ENCODE measurements at places on chromosomes 2 and 18.

GRCh38 chr2:159065313-159065712 lies 96.9 kb downstream of the TANC1 start:
- no peak for DNase-seq

DNA sequence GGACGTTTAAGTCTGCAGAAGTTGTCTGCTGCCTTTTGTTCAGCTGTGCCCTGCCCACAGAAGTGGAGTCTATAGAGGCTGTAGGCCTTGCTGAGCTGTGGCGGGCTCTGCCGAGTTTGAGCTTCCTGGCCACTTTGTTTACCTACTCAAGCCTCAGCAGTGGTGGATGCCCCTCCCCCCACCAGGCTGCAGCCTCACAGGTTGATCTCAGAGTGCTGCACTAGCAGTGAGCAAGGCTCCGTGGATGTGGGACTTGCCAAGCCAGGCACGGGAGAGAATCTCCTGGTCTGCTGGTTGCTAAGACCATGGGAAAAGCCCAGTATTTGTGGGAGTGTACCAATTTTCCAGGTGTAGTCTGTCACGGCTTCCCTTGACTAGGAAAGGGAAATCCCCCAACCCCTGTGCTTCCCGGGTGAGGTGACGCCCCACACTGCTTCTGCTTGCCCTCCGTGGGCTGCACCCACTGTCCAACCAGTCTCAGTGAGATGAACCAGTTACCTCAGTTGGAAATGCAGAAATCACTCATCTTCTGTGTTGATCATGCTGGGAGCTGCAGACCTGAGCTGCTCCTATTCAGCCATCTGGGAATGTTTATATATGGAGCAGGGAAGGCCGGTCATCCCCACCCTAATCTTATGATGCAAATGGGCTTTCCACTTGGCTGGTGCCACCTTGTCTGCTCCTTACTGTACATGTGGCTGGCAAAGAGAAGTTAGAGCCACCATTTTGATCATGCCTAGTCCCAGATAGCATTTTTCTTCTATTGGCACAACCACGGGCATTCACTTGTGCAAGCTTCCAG lies 156.9 kb upstream of the ITGA6 start:
- no peak for DNase-seq

- DNase-seq: no peak
Observed at GRCh38 chr2:69781321-69782248, 39.7 kb downstream of the ANXA4 start.

- no peak for DNase-seq
Observed at GRCh38 chr18:73189718-73190117, 321.9 kb upstream of the NETO1 start.

DNA sequence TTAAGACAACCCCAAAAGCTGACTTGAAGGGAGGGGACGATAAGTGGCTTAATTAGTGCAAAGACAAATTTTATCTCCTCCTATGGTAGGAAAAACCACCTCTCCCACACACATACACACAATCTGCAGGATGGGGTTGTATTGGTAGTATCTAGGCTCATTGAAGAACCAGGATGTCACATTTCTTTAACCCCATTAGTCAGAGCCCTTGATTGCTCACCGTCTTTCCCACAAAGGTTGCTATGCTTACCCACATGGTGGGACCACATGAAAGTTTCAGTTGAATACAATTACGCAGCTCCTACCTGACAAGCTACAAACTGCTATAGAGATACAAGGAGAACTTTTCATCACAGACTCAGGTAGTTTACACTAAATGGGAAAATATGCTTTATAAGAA lies 765.0 kb upstream of the CELF4 start:
- no peak for DNase-seq

GRCh38 chr2:239898292-239898925 lies 126.7 kb downstream of the NDUFA10 start:
- no peak for DNase-seq

- DNase-seq: no peak
Observed at GRCh38 chr2:217866457-217866856, 136.3 kb downstream of the TNS1 start.

GRCh38 chr2:17803497-17803896 lies 12.8 kb upstream of the MSGN1 start:
- DNase-seq: no peak

GRCh38 chr2:176110415-176111308 lies 3.6 kb downstream of the HOXD11 start:
- no peak for DNase-seq

DNA sequence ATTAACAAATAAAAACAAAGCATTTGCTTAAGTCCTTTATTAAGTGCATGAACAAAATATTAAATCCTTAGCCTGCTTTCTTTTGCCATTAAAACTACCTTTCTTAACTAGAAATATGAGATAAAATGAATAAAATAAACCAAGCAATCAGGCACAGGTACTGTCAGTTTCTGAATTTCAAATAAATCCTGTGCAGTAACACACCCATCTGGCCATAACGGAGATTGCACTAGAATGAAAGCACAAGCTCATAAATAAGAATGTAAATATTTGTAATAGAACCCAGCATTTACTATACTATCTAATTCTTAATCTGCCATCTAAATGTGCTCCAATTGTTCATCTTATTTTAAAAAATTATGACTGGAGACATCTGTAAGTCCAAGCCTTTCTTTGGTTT lies 31.9 kb downstream of the PRKRA start:
- no peak for DNase-seq

- no peak for DNase-seq
Observed at GRCh38 chr2:134852518-134852917, 14.1 kb downstream of the ACMSD start.

DNA sequence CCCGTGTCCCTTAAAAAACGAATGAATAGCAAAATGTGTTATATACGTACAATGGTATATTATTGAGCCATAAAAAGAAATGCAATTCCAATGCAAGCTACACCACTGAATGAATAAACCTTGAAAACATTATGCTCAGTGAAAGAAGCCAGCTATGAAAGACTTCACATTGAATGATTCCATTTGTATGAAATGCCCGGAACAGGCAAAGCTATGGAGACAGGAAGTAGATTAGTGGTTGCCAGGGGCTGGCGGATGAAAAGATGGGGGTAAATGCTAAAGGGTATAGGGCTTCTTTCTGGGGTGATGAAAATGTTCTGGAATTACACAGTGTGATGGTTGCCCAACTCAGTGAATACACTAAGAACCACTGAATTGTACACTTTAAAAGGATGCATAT lies 113.3 kb downstream of the NOL10 start:
- DNase-seq: no peak

GRCh38 chr18:36534154-36534688 lies 236.7 kb downstream of the FHOD3 start:
- no peak for DNase-seq

DNA sequence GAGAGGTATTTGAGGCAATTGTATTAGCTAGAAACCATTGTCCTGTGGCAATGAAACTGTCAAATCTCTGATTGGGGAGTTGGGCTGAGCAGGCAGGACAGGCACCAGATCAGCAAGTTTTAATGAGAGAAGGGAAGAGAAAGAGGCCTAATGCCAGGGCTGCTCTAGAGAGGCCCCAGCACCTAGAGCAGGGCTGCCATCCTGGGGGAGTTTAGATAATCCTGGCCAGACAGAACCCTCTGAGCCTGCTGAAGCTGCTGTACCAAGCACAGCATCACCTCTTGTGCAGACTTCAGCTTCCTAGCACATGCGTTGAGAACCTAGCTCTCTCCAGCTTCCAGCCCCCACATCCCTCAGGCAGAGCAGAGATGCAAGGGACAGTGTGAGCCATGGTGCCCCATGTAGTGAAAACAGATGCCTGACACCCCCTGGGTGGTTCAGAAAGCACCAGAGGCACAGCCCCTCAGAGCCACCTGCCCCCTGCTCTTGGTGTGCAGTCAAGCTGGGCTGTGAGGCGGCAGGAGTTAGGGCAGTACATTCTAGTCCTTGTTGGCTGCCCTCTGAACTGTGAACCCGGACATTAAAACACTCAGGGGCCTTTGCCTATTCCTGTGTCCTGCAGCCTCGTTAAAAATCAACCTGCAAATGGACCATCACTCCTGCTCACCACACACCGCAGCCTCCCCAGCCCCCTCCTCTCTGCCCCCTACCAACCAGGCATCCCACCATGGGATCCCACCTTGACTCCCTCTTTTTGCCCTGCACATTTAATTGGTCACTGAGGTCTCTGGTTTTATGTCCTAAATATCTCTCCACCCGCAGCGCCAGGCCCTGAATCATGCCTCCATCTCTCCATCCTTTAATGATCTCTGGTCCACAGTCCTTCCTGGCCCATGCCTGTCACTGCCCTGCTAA lies 52.7 kb downstream of the ADD2 start:
- no peak for DNase-seq

DNA sequence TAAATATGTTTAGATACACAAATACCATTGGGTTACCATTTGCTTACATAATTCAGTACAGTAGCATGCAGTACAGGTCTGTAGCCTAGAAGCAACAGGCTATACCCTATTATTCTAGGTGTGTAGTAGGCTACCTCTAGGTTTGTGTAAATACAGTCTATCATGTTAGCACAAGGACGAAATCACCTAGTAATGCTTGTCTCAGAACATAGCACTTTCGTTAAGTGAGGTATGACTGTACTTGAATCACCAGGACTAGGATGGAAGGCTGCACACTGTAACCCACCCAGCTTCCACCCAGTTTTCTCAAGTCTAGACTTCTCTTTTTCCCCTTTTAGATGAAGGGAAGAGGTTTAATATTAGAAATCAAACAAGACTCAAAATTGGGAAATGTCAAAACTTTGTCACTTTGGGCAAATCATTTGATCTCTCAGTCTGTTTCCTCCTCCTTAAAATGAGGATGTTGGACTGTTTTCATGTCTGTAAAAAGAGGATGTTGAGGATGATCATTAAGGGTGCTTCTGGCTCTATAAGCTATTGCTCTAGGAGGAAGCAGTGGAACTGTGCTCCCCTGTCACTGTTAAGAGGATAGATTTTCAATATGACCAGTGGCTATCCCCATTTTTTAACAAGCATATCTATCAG lies 3.7 kb upstream of the SOCS6 start:
- no peak for DNase-seq

GRCh38 chr2:26330604-26331003 lies 15.3 kb upstream of the SELENOI start:
- DNase-seq: no peak

DNA sequence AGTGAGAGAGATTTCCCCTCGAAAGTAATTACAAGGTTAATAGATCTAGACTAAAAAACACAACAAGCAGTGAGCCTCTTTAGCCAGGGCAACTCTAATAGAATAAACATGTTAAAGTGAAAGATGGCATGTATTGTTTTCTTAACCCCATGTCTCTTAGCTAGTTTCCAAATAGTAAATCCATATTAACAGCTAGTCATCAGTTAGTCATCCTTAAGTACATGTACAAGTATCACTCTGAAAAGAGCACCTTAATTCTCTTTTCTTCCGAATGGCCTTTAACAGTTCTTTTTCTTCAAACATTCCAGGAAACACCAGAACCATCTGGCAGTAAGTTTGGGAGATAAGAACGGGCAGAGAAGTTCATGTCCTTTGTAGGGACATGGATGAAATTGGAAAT lies 1480.0 kb downstream of the LRP1B start:
- DNase-seq: no peak

DNA sequence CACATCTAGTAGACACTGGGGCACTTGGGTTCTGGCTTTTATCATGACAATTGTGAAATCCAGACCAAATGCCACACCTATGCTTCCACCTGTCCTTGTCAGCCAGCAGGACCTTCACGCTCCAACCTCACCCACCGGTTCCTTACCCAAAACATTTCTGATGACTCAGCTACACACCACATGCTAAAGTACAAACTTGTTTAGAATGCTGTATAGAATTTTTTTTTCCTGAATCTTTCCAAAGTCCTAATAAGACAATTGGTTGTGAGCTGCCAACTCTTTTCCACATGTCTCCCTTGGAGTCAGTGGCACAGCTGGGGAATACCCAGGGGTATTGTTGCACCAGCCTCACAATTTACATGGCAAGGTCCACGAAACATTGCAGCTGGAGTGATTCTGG lies 75.5 kb upstream of the LPIN2 start:
- no peak for DNase-seq

DNA sequence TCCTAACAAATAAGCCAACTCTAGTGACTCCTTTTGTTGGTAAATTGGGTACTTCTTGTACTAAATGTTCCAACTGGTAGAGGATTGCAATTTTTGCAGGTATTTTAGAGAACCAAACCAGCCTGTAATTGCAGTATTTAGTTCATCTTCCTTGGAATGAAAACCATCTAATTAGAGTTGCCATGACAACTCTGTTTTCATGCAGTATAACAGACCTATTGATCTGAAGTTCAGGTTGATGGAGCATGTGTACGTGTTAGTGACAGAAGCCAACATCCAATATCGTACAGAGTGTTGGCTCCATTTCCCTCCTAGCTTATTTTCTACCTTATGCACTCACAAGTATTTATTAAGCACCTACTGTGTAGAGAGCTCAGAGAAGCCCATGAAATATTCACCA lies 176.3 kb upstream of the FOSL2 start:
- DNase-seq: no peak

DNA sequence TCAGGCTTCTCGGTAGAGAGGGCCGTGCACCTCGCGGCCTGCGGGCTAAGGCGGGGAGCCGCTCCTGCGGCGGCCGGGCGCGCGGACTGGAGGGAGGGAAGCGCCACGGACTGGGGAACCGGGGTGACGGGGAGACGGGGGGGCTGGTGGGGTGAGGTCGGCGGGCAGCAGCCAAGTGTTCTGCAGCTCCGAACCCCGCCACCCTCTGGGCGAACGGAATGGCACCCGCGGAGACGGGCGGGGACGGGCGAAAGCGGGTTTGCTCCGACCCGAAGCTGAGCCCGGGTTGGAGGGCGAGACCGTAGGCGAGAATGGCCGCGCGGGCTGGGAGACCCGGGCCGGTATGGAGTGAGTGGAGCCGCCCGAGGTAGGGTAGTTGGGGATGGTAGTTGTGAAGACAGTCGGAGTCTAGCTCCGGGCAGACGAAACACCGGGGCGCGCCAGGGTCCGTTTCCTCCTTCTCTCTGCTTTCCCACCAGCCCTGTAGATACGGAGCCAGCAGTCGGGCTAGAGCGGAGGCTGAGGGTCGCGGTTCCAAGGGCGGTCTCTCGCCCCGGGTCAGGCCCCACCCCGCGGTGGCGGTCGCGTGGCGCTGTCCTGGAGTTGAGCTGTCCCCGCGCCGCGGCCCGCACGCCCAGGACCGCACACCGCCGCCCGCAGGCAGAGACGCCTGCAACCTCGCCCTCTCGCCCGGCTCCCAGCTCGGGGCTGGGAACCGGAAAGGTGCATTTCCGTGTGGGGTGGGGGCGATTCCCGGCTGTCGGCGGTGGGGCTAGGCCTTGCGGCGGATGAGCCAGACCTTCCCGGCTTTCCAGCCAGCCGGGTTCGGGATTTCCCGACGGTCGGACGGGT lies 160.3 kb upstream of the SIX2 start:
- no peak for DNase-seq

Data from urothelium cell line (cell line).